ENCODE measurements at places on chromosomes 5 and 9.

- DNase-seq, result no peak
Observed at GRCh38 chr9:118163751-118164150, 459.5 kb downstream of the TLR4 start.

GRCh38 chr5:25295067-25295466 is 650.3 kb upstream of the CDH10 start:
- no peak for DNase-seq

DNA sequence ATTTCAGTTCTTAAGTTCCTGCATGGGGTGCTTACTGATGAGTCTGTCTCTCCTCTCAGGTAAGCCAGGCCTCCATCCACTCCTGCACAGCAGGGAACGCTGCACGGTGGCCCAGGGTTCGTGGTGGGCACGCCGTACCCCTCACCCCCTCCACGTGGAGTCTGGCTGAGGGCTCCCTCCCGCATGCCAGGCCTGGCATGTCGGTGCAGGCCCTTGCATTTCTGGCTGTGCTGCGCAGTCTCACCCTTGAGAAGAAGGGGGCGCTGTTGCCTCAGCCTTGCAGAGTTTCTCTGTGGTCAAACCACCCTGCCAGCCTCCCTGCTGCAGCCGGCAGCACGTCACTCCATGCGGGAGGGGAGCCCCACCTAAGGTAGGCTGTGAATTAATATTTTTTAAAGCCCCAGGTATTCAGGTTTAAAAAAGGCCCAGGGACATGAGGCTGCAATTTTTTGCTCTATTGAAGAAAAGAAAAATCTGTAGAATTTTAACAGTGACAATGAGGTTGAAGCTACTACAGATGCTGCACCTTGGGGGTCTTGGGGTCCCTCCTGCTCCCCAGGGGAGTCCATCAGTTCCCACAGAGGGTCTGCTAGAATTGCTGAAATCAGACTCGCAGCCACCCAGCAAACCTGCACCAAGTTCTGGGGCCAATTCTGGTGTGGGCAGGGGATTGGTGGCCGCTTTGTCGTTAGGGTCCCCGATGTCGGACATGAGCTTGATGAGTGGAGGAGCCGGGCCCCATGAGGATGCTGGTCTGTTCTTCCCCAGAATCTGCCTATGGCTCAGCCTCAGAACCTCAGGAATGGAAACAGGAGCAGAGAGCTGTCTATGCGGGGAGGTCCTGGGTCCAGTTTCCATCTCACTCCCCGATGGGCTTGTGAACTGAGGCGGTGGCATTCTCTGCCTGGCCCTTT is 52.6 kb downstream of the TENT4A start:
- peak; percentile 95 for DNase-seq

DNA sequence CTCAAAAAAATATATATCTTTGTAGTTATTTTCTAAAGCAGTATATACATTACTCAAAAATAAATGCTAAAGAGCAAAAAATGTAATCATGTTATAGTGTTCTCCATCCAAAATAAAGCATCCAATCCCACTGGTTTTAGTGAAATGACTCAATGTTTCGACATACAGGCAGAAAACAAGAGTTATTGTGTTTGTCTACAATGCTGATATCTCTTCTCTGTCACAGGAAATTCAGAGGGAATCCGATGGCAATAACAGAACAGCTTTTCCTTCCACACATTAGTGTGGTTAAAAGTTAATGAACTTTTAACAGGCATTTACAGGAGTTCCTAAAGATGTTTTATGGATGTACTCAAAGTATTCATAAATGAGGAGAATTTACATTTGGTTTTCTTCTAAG is 12.0 kb downstream of the TTC33 start:
- DNase-seq, result no peak

GRCh38 chr5:16784088-16784487 is 152.0 kb downstream of the MYO10 start:
- no peak for DNase-seq

- no peak for DNase-seq
Observed at GRCh38 chr5:105168806-105169205, 1606.2 kb upstream of the NUDT12 start.

GRCh38 chr5:64800926-64801325 is 32.2 kb downstream of the CWC27 start:
- no peak for DNase-seq

DNA sequence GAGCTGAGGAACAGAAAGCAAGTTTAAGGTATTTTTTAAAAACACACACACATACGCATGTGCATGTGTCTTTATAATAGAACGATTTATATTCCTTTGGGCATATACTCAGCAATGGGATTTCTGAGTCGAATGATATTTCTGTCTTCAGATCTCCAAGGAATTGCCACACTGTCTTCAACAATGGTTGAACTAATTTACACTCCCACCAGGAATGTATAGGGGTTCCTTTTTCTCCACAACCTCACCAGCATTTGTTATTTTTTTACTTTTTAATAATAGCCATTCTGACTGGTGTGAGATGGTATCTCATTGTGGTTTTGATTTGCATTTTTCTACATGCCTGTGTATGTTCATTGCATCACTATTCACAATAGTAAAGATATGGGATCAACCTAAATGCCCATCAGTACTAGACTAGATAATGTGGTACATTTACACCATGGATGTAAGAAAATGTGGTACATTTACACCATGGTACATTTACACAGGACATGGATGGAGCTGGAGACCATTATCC is 60.3 kb upstream of the MAP3K1 start:
- no peak for DNase-seq

- DNase-seq, result no peak
Observed at GRCh38 chr9:87729246-87729645, 3.3 kb downstream of the CTSL start.

- no peak for DNase-seq
Observed at GRCh38 chr5:97097326-97098230, 44.8 kb downstream of the LIX1 start.

DNA sequence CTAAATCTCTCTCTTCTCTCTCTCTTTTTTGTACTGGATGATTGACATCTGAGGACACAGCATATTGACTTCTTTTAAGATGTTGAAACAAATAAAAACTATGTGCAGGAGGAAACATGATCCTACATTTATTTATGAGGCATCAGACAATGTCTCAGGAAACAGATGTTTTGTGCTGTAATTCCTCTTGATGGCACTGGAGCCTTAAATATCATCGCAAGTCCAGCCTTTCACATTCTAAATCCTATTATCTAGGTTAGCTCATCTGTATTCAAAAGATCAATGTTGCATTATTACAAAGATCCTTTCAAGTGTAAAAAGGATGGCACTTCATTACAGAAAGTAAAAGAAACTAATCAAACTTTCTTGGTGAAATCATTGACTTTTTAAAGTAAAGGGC is 63.9 kb downstream of the MAT2B start:
- DNase-seq, result no peak

DNA sequence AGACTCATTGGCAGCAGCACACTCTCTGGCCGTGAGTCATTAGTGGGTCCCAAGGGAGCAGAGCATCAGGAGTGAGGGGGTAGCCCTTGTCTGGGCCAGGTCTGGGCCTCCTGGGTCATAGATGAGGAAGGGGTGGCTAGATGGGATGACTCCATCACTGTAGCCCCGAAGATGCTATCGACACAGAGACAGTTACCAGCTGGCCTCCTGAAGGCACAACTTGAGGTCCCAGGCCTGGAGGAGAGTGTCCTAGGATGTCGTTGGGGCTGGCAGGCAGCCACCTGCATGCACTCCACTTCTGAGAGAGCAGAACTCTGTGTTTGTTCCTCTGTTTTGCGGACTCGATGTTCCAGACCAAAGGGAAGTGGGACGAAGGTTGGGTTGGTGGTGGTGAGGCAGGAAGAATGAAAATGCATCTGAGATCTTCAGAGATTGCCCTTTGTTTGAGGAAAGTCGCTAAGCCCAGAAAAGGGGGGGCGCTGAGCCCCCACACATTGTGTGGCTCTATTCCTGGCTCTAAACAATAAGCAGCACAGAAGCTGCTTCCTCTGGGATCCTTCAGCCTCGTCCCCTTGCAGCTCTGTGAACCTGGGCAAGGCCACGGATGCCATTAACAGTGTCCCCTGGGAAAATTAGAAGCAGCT is 4.7 kb downstream of the BTNL9 start:
- no peak for DNase-seq

DNA sequence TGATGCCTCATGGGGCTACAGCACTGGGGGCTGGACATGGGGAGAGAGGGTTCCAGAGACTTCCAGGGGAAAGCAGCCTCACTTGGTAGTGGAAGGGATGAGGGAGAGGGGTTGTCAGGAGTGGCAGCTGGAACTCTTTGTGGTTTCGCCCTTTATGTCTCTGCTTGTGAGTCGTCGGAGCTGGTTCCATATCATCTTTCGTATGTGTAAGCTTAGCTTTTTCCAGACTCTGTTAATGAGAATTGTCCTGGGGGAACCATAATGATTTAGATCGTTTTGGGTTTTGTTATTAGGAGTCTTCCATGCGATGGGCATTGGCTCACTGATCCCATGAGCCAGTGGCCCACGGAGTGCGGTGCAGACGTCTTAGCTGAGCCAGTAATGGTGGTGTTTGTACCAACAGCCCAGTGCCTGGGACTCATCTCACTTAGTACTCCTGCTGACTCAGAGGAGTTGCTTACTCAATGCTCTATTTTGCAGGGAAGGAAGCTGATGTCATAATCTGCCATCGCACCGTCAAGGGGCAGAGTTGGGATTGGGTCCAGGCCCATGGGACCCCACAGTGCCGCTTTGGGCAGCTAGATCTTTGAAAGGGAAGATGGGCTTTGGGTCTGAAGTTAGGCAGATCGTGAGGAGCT is 48.5 kb downstream of the NEK6 start:
- DNase-seq, result no peak

Measured in WERI-Rb-1 (cell line).